Activated T-cell treated with anti-CD3 and anti-CD28 coated beads, Interleukin-2, amount 50 U/mL, for 72 hours (primary cell): ENCODE measurements at places on chromosomes 6 and 20. TPM values are rescaled to one million over a fixed set of nuclear protein-coding genes. Genes with fewer than 3 reads are reported as not detected.
A peak's percentile ranks its signal among the peaks of the same experiment; 100 is the strongest.

DNA sequence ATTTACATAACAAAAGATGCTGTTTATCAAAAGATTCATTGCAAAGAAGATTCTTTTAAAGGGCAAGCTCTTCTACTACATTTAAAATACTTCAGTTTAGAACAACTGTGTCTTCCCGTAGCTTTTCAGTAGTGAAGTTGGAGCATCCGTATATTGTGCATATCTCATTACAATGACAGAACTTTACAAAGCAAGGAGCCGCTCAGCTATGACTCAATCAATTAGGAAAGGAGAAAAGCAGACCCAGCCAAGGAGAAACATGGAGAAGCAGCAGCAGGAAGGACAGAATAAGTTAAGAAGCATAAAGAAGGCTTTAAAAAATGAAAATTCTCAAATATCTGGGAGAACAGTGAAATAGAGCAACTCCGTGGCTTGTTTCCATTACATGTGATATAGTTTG lies 132.6 kb upstream of the SMLR1 start:
- H3K27ac ChIP-seq, result no peak overlapping the region
- H3K27me3 ChIP-seq, result no peaks in the 10 kb centered on the region
- H3K4me1 ChIP-seq, result peaks cover 29% of the 10 kb centered on the region
- H3K4me3 ChIP-seq, result no peak overlapping the region

- no peak for DNase-seq
- no peaks in the 10 kb centered on the region for H3K4me1 ChIP-seq
These were observed 82.5 kb downstream of the PRL start for GRCh38 chr6:22214314-22214713.

- peaks cover 31% of the 10 kb centered on the region for H3K4me1 ChIP-seq
- no peak overlapping the region for H3K27ac ChIP-seq
- no peaks in the 10 kb centered on the region for H3K27me3 ChIP-seq
- H3K4me3 ChIP-seq, result peak overlapping the region; percentile 82
- peak; percentile 77 for DNase-seq
- H3K36me3 ChIP-seq, result peaks cover 5% of the 10 kb centered on the region
These were observed 101.5 kb downstream of the NOL4L start for GRCh38 chr20:32483351-32484224.

The PGC gene
- not detected for total RNA-seq
